ENCODE measurements at places on chromosomes 1 and 21.

GRCh38 chr1:40690771-40691537 lies 550 bp upstream of the NFYC start:
- DNase-seq = no peak

GRCh38 chr21:32427958-32428623 lies 15.6 kb downstream of the EVA1C start:
- DNase-seq = no peak

DNA sequence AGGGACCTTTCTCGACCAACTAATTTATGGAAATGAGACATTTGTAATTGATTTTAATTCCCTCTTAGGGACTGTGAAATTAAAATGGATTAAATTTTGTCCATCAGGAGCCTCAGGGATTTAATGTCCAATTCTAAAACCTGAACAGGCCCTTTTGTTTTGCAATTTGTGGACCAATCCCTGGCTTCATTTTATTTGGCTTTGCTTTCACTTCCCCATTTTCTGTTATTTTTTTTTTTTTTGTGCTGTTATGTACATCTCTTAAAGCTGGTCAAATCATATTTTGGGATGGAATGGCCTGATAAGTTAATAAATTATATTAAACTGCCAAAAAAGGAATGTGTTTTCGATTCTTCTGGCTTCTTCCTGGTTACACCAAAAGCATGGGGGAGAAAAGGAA lies 28.9 kb downstream of the ZSCAN20 start:
- no peak for DNase-seq

DNA sequence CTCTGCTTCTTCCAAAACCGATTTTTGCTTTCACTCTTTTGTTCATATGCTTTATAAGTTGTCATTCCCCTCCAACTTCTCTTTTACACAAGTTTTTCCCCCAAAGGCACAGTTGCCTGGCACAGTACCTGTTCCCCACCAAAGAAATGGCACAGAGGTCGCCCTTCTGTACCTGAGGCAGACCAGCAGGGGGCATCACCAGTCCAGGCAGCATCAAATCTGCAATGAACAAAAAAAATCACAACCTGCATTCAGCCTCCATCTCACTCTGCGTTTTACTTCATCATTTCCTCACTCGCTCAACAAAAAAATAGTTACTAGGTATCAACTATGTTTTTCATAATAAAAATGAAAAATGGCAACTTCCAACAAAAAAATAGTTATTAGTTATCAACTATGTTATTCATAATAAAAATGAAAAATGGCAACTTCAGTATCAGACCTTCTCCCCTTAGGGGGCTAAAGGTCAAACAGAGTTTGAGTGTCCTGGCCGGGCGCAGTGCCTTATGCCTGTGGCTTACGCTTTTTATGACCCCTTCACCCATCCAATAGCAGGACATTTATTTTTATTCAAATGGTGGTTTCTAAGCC lies 4.1 kb downstream of the EIF2D start:
- DNase-seq = peak; percentile 5

DNA sequence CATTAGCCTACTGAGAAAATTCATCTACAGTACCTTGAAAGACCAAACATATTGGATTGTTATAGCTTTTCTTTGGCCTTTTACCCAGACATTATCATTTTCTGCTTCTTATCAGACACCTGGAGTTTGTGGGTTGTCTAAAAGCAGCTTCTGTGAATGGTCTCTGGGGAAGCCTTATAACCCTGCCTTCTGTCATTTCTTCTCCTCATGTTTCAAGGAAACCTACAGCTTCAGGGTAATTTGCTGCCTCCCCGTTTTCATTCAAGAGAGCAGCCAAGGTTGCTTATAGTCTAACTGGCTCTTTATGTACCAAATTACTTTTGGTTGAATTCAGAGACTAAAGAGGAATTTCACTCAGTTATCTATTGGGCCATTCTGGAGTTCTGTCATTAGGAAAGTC lies 288.3 kb upstream of the SGIP1 start:
- no peak for DNase-seq

DNA sequence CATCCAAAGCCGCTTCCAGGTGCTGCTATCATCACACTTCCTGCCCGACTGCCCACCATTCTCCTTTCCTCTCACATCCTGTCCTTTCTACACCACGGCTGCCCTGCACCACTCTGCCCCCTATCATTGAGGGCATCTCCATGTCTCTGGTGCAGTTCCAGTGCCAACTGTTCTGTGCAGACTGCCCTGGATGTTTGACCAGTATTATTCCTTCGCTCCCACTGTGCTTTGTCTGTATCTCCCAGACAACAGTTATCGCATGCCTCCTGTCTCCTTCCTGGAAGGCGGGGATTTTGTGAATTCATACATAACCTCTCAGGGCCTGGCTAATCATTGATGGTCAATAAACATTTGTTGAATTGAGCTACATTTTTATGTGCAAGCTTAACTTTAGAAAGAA lies 63.6 kb upstream of the GNG12 start:
- DNase-seq = no peak

DNA sequence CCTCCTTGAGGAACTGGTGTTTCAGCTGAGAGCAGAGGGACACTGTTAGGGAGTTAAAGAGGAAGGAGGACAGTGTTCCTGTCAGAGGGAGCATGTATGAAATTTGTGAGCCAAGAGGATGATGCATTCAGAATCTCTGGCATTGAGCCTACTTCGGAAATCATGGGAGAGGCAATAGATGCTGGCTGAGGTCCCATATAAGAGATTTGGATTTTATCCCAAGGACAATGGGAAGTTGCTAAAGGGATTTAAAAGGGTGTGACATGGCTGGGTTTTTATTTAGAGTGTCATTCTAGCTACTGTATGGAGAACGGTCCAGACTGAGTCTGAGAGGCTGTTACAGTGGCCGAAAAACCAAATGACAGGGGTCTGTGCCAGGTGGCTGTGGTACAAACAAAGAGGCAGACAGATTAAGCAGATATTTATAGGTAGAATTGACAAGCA lies 403.2 kb upstream of the B3GALT2 start:
- DNase-seq = peak; percentile 1

DNA sequence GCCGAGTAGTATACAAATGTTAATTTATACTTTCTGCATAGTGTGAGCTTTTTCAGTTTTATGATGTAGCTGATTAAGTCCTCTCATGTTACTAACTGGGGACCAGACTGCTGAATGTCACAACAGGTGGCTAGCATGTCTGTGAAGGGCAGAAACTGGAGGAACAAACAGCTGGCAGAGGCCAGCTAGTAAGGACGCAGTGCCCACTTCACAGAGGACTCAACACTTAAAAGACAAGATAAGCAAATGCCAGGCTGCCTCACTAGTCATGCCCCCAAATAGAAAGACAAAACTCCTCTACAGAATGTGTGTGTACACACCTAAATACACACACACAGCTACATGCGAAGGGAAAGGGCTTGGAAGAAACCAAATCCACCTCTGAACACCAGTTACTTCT lies 73.8 kb upstream of the ZNF678 start:
- DNase-seq = no peak

DNA sequence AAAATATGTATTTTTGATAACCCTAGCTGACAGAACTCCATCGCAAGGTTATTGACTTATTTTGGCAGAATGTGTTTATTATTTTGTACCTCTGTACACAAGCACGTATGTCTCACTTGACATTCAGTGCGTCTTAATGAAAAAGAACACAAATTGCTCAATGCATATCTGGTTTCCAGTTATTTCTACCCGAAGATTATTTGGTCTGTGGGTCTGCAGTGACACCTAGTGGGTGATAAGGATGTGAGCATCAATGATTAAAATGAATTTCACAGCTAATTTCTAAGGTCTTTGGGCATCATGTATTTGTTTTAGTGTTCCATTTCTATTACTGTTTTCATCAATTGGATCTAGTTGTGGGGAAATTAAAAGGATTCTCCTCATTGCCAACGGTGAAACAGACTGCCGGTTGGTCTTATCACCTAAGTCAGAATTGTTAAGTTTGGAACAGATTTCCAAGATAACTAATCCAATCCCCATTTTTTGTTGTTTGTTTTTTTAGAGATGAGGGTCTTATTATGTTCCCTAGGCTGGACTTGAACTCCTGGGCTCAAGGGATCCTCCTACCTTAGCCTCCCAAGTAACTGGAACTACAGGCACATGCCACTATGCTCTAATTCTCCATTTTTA lies 13.9 kb downstream of the DDX20 start:
- peak; percentile 68 for DNase-seq

Measured in NCI-H1105 (cell line).